ENCODE measurements at places on chromosomes 13 and 19.

DNA sequence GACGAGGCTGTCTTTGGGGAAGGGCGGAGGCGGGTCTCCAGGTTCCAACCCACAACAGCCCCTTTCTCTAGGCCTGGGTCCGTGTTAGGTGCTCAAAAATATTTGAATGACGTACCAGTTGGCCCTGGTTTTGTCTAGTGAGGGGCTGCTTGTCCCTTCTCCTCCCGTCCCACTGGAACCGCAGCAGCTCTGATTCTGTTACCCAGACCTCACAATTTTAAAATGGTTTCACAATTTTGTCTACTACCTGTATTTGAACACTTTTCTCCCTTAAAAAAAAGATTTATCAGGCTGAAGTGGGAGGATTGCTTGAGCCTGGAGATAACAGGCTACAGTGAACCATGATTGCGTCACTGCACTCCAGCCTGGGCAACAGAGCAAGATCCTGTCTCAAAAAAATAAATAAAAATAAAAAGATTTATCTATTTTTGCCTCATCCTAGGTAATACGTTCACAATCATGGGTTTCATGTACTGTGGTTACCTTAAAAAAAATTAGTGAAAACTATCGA is 1.3 kb upstream of the IRF2BP1 start:
- no peak for DNase-seq

- no peak for DNase-seq
Observed at GRCh38 chr13:92640936-92641335, 585.7 kb upstream of the GPC6 start.

GRCh38 chr13:44519642-44520041 is 56.5 kb downstream of the TSC22D1 start:
- no peak for DNase-seq

GRCh38 chr13:19601749-19602725 is 31.4 kb upstream of the MPHOSPH8 start:
- peak; percentile 64 for DNase-seq

GRCh38 chr13:71079638-71080037 is 787.4 kb downstream of the DACH1 start:
- no peak for DNase-seq

GRCh38 chr13:27495551-27495950 is 45.2 kb upstream of the MTIF3 start:
- no peak for DNase-seq

GRCh38 chr13:31361673-31362072 is 161.9 kb downstream of the B3GLCT start:
- DNase-seq, result peak; percentile 17

DNA sequence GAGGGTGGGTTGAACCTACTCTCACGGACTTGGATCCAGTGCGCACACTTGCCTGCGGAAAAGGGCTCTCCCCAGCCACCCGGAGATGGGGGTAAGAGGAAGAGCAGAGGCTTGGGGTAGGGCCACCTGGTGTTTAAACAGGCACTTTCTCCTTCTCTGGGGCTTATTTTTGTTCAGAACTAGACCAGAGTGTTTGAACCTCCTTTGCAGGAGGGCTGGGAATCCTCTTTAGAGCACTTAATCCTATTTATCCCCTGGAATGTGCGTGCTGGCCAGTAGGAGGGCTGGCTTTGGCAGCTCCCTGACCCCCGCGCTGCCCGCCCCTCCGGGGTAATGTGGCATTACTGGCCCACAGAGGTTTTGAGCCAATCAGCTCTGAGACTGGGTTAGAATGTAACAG is 2.0 kb downstream of the RGS9BP start:
- peak; percentile 5 for DNase-seq

DNA sequence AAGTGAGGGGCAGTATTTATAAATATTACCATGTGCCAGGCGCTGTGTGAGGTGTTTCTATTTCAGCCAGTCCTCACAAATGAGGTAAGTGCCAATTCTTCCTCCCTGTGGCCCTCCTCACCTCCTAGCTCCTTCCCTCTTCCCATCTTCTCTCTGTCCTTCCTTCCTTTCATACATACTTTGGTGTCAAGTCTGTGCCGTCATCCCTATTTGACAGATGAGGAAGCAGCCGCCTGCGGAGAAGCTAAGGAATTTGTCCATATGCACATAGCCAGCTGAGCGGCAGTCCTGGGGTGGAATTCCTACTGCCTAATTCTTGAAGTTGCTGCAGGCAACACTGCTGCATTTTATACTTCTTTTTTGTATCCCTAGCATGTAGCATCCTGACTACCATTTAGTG is 150.8 kb downstream of the B3GLCT start:
- no peak for DNase-seq

DNA sequence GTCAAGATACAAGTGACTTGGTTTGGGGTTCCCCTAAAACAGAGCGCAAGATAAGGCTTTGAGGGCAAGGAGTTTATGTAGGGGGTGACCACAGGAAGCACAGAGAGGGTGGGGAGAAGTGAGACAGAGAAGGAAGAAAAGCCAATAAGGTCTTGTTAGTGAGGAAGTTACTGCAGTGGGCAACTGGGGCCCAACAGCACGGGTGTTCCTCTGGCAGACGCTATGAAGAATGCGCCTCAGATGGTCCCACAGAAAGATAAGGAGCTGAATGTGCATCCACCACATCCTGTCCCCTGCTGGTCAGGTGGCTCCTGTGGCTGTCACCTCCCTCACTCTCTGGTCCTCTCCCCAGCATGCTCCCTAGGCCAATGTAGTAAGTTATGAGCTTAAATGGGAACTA is 333.5 kb downstream of the TSHZ3 start:
- no peak for DNase-seq

DNA sequence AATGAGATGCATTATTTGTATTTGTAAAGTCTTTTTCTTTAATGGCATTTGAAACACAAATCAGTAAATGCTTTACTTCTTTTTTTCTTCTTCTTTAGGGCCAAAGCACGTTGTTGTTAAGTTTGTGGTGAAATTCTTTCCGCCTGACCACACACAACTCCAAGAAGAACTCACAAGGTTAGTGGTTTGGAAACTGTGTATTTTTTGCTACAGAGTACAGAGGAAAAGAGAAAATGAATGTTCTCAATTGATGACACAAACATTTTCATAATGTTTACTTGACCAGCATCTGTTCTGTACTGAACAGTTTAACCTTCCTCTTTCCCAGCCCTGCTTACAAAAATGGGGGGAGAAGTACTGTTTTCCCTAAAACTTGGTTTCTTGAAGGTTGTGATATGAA is 190.9 kb upstream of the RNF113B start:
- DNase-seq, result no peak

DNA sequence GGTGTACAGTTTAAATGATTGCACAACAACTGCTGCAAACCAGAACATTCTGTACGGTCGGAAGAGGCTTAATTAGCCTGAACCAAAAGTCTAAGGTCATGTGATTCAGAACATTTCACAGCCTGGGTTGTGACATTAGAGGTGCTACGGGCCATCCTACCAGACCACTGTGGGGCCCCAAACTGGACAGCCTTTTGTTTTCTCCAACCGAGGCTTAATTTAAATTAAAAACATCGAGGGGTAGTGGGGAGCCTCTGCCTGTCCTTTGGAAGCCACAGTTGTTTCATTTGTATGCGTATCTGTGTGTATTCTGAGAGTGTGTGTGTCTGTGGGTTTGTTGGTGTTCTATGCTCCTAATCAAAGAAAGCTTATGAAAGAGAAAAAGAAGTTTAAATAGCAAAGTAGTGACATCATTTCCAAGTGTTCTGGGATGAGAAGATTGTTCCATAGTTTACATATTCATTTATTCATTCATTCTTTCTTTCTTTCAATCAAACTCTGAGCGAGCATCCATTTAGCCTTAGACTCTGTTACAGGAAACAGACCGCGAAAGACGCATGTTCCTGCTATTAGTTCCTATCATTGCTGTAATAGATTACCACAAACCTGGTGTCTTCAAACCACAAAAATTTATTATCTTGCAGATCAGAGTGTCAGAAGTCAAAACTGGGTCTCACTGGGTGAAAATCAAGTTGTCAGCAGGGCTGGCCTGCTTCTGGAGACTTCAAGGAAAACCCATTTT is 444.8 kb downstream of the FOXO1 start:
- peak; percentile 23 for DNase-seq

DNA sequence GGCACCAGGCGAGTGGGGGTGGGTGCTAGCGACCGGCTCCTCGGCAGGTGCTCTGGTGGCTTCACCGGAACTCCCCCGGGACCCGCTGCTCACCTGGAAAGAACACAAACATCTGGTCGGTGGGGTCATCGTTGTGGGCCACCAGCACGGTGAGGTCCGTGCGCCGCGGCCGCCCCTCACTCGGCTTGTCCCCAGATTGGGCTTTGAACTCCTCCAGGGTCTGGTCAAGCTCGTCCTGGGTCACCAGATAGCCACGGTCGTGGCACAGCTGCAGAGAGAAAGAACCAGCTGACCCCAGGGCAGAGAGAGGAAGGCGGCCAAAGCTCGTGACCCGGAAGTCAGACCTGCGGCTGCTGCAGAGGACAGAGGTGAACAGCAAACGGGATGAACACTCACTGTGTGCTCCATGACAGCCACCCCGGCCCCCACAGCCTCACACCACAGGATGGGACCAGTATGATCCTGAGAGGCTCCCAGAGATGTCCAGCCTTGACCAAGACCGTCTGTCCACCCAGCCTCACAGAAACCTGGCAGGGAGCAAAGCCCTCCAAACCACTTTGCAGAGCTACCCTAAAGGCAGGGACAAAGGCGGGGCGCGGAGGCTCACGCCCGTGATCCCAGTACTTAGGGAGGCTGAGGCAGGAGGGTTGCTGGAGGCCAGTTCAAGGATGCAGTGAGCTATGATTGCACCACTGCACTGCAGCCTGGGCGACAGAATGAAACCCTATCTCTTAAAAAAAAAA is 1.2 kb downstream of the POLR2E start:
- no peak for DNase-seq

DNA sequence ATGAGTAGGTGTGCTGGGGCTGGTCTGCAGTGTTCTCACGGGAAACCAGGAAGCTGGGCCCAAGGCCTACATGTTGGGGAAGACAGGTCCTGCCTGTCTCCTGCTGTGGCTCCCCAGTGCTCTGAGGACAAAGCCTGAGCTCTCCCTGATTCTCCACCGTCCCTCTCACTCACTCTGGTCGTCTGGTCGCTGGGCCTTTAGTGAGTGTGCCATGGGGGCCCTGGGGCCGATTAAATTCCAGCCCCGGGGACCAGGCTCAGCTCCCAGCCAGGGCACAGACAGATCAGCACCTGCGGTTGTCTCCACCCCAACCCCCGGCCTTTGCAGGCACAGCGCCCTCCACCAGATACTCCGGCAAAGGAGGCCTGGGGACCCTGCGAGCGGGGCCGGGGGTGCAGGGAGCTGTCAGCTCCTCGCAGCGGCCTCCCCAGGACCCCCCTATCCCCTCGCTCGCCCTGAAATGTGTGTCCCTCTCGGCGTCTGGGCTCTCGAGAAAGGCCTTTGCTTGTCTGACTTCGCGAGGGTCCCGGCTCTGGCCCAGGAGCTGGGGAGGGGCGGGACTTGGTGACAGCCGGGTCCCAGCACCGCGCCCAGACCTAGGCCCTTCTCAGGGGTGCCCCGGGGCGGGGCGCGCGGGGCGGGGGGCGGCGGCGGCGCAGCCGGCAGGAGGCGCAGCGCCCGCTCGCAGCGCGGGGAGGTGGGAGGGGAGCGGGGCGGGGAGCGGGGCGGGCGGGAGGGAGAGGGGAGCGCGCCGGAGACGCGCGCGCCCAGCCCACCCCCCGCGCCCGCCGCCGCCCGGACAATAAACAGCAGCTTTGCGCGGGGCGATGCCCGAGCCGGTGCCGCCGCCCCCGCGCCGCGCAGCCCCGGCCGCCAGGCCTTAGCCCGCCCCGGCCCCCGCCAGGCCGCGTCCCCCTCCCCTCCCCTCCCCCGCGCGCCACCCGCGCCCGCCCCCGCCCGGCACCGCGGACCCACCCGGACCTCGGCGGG is at the start of gene PALM:
Gene PALM, plus strand, starts transcription at position 782 of the 990 bp plus-strand sequence. CDS start 212 bp downstream, outside the sequence.
- no peak for DNase-seq

DNA sequence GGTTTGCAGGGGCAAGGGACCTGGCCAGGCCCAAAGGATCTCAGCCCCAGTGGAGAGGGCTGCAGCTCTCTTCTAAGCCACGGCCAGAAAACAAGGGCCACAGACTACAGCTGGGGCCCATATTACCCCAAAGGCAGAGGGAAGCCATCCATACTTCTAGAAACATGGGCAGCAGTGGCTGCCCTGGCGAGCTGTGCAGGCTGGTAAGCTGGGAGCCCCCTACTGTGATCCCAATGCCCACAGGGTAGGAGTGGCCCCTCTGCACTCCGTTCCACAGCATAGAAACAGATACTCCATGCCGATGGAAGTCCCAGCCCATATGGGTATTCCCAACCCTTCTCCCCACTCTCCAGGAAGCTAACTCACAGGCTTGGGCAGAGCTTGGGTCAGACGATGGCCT is 25.1 kb downstream of the VSTM2B start:
- DNase-seq, result no peak

DNA sequence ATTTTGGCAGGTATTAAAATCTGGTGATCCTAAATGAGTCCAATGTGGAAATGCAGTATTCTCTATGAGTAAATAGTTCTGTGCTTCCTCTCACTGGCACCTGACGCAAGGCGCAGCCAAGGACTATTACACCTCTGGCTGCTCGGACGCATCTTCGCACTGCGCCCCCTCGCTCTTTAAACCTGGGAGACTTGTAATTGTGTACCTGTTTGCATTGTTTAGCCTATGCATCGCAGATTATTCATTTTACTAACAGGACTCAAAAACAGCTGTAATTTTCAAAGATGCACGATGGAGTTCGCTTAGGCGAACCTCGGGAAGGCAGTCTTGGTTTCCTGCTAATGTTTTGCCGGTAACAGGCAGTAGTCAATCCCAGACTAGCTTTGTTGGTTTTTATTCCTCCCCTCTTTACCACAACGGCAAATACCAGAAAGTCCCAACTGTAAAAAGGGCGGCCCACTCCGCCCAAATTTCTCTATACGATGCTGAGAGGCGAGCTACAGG is 113.2 kb downstream of the KCNRG start:
- no peak for DNase-seq

GRCh38 chr13:75855216-75855615 is 219.1 kb downstream of the LMO7 start:
- no peak for DNase-seq

DNA sequence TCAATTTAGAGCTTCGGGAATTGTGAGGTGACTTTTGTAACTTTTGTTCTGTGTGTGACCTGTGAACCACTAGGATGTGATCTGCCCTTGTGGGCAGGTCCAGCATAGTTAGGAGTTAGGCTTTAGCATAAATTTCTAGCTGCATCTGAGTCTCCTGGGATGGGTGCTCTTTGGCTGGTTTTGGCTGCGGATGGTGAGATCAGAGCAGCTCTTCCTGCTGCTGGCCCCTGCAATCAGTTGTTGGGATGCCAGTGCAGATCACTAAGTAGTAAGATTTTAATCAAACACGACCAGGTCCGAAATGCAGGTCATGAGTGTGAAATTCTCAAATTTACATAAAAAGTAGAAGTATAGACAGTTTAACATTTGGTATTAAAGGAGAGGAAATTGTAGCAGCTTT is 8.5 kb downstream of the CEBPG start:
- no peak for DNase-seq

Data from ELR (cell line).